RKO (cell line): ENCODE measurements at places on chromosomes 1 and 21.

DNA sequence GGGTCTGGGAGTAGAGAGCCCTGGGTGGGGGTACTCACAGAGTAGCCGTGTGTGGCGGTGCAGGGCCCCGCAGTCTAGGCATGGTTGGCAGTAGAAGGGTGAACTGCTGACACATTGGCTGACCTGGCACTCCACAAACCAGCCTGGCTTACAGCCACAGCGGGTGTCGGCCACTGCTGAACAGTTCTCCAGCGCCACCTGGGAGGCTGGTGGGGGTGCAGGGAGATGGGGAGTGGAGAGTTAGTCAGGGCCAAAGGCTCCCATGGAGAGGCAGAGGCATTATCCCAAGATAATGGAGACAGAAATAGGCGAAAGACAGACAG, 1.5 kb downstream of the TNFRSF25 start:
- DNase-seq: peak; percentile 32

GRCh38 chr1:115238336-115239147, 99.5 kb downstream of the NGF start:
- no peak for DNase-seq

DNA sequence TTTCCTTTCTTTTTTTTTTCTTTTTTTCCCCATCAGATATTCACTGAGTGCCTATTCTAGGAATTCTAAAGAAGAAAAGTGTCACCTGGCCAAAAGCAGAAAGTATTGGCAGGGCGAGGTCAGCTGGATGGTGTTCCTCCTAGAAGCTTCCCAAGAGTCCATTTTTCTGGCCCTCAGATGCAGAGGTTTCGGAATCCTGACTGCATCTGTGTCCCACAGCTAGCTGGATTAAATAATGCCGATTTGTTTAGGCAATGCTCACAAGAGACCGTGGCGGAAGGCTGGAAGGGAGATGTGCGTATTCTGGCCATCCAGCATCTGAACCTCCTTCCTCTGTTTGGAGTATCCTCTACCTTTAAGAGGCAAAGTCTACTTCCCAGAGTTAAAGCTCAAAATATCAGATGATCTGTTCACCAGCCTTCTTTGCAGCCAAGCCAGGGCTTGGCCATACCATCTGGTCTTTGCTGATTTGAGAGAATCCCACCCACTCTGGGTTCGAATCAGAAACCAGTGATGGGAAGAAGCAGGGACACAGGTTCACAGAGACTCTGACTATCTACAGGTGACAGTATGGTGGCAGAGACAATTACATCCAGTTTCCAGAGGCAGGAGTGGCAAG, 5.4 kb upstream of the TENT5C start:
- no peak for DNase-seq

DNA sequence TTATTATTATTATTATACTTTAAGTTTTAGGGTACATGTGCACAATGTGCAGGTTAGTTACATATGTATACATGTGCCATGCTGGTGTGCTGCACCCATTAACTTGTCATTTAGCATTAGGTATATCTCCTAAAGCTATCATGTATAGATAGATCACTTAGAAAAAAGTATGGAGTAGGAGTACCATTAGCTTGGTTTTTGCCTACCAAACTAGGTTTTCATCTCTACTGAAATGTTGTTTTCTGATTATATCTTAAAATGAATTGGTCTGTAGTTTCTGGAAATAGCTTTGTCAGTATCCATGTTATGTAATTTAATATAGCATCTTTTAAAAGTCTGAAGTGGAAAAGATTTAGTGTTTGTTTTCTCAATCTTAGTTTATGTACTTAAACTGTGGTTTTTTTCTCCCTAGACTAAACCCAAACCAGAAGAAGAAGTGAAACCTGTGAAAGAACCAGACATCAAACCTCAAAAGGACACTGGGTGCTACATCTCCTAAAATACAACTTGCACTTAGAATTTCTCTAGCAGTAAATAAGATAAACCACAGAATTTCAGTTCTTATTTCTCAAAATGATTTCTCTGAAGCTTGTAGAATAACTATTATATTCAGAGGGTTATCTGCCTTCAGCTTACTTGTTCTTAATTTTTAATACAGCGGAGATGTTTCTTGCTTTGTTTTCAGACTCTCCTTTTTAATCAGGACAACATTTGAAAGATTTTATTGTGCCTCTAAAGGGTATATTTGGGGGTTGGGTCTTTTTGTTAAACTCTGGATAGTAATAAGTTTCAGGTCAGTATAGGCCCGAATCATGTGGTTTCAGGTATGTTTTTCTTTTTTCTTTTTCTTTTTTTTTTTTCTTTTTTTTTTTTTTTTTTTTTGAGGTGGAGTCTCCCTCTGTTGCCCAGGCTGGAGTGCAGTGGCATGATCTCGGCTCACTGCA, 4.5 kb upstream of the FAM177B start:
- no peak for DNase-seq

GRCh38 chr1:71610476-71610875, 529.6 kb upstream of the ZRANB2 start:
- no peak for DNase-seq
